ENCODE measurements at places on chromosomes 6 and 20. TPM values are rescaled to one million over a fixed set of nuclear protein-coding genes. Genes with fewer than 3 reads are reported as not detected.
A peak's percentile ranks its signal among the peaks of the same experiment; 100 is the strongest.

DNA sequence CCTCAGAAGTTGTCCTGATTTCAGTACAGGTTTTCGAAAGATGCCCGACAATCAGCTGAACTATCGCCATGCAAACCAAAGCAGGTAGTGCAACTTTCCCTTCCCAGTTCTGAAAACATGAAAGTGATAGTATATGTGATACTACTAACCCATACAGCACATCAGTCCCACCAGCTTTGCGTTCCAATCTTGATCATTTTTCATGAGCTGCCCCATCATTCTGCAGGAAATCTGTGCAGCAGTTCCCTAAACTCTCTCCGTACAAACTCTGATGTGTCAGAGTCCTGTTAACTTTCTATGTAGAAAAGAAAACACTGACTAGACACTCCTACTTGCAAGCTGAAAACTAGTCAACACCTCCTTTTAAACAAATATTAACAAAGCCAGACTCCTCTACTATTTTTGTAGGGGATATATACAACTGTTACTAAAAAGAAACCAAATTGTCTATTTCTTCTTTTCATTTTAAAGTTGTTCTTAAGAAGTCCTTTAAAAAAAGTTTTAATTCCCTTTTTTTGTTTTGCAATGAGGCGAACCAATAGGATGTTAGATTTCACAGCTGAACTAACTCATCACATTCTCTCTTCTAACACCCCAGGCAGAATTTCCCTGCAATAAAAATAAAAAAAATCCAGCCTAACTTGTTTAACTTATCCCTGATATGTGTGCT is 99.6 kb upstream of the DST start:
- H3K27ac ChIP-seq = no peak overlapping the region
- no peaks in the 10 kb centered on the region for H3K36me3 ChIP-seq
- H3K27me3 ChIP-seq = no peaks in the 10 kb centered on the region
- H3K4me3 ChIP-seq = peak overlapping the region; percentile 60
- H3K4me1 ChIP-seq = no peaks in the 10 kb centered on the region

DNA sequence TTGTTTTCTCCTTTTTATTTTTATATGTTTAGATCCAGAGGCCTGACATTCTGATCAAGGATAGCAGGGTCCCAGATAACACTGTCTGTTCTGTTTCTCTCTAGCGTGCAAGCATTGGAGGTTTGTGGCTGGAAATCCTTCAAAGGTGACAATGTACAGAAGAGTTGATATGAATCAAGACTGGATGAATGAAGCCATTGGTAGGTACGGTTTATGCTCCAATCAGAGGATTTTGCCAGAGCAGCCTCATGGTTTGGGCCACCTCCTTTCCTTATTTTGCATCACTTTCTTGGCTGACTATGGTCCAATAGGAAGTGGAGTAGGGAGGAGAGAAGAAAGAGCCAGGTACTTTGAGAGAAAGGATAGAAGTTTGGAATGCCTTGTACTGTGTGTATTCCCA is 484.8 kb upstream of the JAG1 start:
- H3K27me3 ChIP-seq = no peaks in the 10 kb centered on the region
- H3K36me3 ChIP-seq = no peaks in the 10 kb centered on the region
- no peak for DNase-seq
- H3K27ac ChIP-seq = no peak overlapping the region
- H3K4me3 ChIP-seq = no peak overlapping the region

- no peak for DNase-seq
- H3K27me3 ChIP-seq = no peaks in the 10 kb centered on the region
- no peaks in the 10 kb centered on the region for H3K36me3 ChIP-seq
- H3K27ac ChIP-seq = no peak overlapping the region
Measured at GRCh38 chr6:115863211-115863610, 197.5 kb downstream of the FRK start.

- DNase-seq = no peak
- no peaks in the 10 kb centered on the region for H3K36me3 ChIP-seq
- H3K27ac ChIP-seq = peak overlapping the region; percentile 49
- peaks cover 9% of the 10 kb centered on the region for H3K4me1 ChIP-seq
- no peak overlapping the region for H3K4me3 ChIP-seq
- H3K27me3 ChIP-seq = no peaks in the 10 kb centered on the region
Measured at GRCh38 chr6:37809197-37809543, 10.4 kb upstream of the ZFAND3 start.

GRCh38 chr20:2599288-2600006 is 53.0 kb upstream of the NOP56 start:
- DNase-seq = peak; percentile 42
- H3K27ac ChIP-seq = no peak overlapping the region
- H3K36me3 ChIP-seq = no peaks in the 10 kb centered on the region
- no peaks in the 10 kb centered on the region for H3K27me3 ChIP-seq

The SLC17A1 gene
- total RNA-seq = 26.3 TPM

DNA sequence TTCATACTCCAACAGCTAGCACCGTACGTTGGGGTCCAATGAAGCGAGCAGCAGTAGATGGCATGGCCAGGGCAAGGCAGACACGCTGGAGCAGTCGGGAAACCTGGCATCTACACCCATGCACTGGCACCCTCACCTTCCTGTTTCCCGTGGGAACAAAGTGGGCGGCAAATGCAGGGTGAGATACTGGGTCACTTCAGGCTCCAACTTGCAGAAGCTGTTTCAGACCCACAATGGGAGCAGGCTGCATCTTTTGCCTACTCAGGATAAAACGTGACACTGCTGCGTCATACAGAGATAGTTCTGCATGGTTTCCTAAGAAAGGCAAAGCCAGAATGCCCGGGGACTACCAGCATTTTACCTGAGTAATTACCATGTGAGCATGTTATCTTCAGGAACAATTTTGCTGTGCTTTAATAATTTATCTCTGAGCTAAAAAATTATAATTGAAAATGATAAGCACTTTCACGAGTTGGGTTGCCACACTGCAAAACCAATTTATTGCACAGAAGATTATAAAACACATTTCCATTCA is 10.9 kb upstream of the CD93 start:
- no peaks in the 10 kb centered on the region for H3K27me3 ChIP-seq
- H3K27ac ChIP-seq = no peak overlapping the region
- H3K36me3 ChIP-seq = no peaks in the 10 kb centered on the region
- H3K4me1 ChIP-seq = no peaks in the 10 kb centered on the region
- no peak for DNase-seq

The IL17F gene
- total RNA-seq = not detected

The CRIP3 gene
- total RNA-seq = 5.6 TPM

The RAET1L gene
- 3.3 TPM for total RNA-seq

- H3K4me3 ChIP-seq = no peak overlapping the region
- no peaks in the 10 kb centered on the region for H3K36me3 ChIP-seq
- no peak overlapping the region for H3K27ac ChIP-seq
- no peak for DNase-seq
- no peaks in the 10 kb centered on the region for H3K27me3 ChIP-seq
- no peaks in the 10 kb centered on the region for H3K4me1 ChIP-seq
Measured at GRCh38 chr20:20690676-20691476, 21.6 kb downstream of the RALGAPA2 start.

The BPIFA1 gene
- not detected for total RNA-seq

DNA sequence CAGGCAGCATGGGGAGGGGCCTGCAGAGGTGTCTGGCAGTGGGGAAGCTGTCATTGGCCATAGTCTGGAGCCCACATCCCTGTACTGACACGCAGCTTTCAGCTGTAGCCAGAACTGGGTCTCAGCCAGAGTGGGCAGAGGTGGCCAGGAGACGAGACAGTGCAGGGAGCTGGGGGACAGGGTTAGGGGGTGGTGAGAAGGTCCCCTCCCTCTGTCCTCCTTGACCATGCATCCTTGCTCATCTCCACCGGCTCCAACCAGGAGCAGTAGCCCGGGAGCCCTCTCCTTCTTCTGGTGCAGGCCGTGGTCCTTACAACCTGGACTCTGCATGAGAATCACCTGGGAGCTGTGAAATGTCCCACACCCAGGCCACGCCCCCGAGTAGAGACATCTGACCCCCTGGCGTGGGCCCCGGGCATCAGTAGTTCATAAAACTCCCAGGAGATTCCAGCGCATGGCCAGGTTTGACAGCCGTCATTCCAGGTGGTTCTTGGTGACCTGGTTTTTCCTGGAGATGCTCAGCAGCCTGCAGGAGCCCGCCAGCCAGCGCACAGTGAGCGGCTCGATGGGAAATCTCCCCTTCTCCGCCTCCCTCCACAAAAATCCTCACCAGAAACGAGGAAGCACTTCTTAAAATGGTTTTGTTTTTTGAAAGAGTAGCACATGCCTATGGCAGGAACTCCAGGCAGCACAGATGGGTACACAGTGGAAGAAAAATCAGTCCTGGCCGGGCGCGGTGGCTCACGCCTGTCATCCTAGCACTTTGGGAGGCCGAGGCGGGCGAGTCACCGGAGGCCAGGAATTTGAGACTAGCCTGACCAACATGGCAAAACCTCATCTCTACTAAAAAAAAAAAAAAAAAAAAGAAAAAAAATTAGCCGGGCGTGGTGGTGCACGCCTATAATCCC is 56.2 kb downstream of the ADNP start:
- no peaks in the 10 kb centered on the region for H3K36me3 ChIP-seq
- H3K27me3 ChIP-seq = no peaks in the 10 kb centered on the region
- no peak overlapping the region for H3K27ac ChIP-seq
- no peaks in the 10 kb centered on the region for H3K4me1 ChIP-seq
- DNase-seq = no peak
- H3K4me3 ChIP-seq = no peak overlapping the region

The TBXT gene
- total RNA-seq = not detected

DNA sequence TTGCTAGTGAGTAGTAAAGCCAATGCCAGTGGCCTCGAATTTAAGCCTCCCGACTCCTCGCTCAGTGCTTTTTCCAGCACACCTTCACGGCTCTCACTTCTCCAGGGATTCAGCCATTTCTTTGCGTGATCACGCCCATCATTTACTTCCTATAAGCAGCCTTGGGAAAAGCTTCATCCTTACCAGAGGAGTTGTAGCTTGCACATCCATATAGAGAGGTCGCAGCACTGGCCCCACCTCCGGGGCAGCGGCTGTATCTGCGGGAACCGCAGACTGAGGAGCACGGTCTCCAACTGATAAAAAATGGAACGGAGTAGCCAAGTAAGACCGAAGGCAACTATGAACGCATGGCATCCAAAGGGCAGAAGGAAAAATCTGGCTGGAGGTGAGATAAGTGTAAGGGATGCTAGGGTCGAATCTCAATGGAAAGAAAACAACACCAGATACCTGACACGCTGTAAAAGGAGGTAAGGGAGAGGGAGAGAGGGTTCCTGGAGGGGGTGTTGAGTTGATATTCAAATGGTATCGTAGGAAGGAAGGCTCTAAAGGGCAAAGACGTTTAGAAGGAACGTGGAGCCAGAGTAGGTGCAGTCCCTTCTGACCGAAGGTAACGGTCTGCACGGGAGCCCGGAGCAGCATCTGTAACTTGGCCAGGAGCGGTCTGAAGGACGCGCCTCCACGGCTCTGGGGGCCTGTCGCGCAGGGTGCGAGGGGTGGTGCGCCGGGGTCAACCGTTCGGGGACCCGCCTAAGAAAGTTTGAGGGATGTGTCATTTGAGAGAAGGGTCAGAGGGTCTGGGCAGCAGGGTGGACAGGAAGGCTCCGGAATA is 640 bp downstream of the NFS1 start:
- DNase-seq = peak; percentile 48
- peaks cover 17% of the 10 kb centered on the region for H3K36me3 ChIP-seq
- H3K4me1 ChIP-seq = peaks cover 2% of the 10 kb centered on the region
- H3K4me3 ChIP-seq = peak overlapping the region; percentile 96
- peak overlapping the region; percentile 78 for H3K27ac ChIP-seq

DNA sequence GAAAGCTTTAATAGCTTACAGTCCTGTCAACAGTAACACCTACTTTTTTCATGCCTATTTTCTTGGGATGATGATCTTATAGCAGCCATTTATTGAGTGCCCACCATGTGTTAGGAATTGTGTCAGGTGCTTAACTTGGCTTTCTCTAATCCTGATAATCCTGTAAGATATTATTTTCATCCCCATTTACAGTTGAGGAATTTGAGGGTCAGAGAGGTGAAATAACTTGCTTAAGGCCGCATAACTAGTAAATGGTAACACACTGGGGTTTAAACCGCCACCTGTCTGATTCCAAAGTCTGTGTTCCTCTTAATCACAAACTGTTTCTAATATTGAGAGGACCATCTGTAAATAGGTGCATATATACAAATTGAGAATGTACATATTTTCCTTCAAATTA is 55.5 kb downstream of the NCOA3 start:
- H3K36me3 ChIP-seq = no peaks in the 10 kb centered on the region
- no peak overlapping the region for H3K4me3 ChIP-seq
- H3K27ac ChIP-seq = no peak overlapping the region
- no peaks in the 10 kb centered on the region for H3K27me3 ChIP-seq
- no peak for DNase-seq
